ENCODE measurements at places on chromosomes 4 and X.
A peak's percentile ranks its signal among the peaks of the same experiment; 100 is the strongest.

GRCh38 chrX:71652405-71652804 is 14.9 kb upstream of the LOC101059915 start:
- peak; percentile 21 for DNase-seq

- no peak for DNase-seq
Measured at GRCh38 chrX:118345045-118345463, 852 bp upstream of the WDR44 start.

GRCh38 chr4:110411574-110412011 is 64.4 kb upstream of the ENPEP start:
- DNase-seq, result no peak

DNA sequence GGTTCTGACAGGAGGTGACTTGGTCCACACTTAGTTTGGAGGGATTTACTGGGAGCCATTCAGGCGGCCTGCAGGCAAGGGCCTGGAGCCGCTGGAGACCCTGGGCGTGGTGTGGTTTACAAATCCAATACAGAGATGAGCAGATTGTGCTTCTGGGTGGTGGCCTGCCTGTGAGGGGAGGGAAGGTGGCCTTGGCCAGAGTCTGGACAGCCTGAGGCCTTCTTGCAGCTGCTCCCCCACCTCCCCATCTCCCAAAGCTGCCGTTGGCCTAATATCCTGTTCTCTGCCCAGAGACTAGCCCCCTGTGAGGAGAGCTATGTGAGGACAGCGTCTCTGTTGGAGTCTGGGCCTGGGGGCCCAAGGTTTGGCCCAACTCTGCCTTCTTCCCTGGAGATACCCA is 163.9 kb upstream of the MAMLD1 start:
- no peak for DNase-seq

DNA sequence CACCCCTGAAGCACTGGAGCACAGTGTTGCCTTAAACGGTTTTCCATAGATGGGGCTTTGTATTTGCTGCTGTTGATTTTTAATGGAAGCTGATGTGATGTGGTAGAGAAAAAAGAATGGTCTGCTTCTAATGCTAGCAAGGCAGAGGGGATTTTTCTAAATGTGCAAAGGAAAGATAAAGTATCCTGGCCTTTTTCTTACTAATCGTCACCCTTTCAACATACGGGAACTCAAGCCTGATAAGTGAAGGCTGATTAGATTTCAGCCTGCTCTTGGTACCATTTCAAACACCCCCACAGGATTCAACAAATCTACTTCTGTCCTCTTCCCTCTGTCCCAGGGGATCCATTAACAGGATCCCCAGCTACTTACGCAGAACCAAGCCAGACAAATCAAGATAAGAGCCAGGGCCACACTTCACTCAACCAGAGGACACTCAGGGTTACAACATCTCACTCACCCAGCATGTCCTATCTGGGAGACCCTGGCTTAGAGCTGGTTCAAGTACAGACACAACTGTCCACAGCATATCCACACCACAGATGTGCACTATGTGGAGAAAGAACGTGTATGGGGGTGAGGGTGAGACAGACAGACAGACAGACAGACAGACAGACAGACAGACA is 180.0 kb downstream of the SH3KBP1 start:
- no peak for DNase-seq

DNA sequence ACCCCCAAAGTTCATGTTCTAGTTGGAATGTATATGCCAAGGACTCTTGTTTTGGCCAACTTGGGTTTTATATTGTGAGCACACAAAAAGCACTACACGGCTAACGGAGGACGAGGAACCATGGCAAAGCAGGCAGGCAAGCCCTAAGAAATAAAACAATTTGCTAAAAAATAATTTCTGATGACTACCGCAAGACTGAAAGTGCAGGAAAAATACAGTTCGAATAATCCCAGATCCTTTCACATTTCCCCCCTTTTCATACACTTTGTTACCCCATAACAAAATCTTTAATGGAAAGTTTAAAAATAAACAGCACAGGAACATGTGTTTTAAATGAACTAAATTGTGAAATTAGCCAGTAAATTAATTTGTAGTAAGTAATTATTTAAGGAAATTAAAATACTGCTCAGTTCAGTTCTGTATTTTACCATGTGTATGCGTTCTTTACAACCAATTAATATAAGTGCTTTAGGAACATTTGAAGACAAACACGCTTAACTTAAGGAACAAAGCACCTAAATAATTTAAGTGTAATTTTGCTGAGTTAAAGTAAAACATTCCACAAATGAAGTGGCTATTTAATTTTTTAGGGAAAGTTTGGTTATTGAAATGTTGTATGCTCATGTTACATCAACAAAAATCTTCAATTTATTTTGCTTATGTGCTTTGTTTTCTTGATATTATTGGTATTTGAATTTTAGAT is 12.4 kb upstream of the PITX2 start:
- no peak for DNase-seq

DNA sequence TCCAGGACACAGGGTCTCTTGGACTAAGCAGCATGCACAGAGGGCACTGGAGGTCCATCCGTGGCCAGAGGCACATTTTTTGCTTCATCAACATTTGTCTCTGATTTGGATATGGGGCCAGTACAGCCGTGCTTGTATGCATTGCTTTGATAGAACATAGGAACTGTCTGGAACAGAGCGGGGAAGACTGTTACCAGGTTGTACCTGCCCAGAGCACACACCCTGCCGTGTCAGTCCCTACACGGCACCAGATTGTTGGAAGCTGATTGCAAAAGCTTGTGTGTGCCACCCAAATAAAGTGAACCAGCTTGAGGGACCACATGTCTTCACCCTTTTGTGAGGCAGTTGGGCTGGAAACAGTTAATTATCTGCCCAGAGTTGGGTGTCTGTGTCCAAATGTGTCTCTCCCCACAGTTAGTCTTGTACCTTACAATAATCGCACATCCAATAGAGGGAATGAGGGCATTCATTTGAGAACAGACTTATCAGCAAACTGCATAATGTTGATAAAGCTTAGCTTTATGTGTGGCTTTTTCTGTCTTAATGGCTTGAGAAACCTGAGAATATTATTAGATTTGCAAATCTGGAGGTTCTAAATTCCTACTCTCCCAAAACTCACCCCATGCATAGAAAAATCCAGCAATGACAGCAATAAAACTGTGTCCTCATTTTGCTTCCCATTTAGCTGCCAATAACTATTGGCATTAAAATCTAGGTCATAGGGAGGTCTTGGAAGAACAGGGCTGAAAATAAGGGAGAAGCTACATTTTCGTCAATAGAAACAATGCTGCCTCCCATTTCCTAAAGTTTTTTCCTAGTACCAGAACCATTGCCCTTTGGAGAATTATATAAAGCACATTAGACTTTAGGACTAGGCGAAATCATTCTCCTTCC is 21.2 kb downstream of the KLF3 start:
- no peak for DNase-seq

- no peak for DNase-seq
Measured at GRCh38 chr4:538542-539142, 37.5 kb downstream of the TMEM271 start.

DNA sequence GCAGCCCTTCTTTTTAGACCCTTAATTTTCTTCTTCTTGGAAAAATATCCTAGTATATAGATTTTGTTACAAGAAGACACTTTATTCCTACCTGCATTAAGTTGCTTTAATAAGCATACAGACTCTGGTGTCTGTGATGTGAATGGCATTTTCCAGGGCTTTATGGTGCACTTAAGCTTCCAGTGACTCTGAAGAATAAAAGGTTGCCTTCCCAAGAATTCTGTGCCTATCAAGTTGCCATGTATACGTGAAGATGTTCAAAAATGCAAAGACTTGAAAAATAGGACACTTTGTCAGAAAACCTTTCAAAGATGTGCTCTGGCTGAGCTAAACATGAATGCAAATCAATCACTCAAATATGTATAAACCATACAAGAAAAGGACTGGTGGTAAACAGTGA is 110.9 kb downstream of the RS1 start:
- no peak for DNase-seq

DNA sequence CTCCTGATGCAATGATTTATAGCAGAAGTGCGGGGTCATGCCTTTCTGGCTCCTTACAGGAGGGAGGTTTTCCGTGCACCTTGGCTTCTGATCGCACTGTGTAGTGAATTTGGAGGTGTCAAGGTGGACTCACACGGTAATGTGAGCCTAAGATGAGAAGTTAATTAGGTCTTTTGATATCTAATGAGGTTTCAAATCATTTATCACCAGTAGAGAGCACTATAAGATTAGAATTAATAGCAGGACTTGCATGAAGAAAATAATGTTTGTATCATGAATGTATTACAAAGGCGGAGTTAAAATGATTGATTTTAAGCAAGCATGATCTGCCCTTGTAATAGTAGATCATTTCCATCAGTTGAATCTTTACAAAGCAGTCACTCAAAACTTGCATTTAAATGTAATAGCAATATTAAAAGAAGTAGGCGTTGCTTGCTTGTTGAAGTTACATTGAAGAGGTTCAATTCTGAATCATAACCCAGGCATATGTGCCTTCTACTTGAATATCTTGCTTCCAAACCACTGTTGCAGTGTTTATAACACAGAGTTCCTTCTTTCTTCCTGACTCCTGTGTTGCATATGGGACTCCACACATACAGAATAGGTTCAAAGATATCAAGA is 152.1 kb downstream of the FMR1NB start:
- no peak for DNase-seq

DNA sequence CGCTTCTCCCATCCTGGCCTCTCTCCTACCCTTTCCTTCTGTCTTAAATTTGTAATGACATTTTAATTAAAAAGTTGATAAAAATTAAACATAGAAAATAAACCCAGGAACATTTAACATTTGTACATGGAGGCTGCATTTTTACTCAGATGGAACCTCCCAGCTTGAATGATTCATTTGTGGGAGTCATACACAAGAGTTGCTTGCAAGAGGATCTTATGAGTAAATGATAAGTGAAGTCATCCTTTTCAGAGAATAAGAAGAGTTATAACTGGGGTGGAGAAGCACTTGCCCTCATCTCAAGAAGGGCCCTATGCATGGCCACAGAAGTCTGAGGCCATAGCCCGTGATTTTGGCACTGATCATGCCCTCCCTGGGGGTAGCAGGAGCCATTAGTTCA is 482.9 kb upstream of the BOD1L1 start:
- DNase-seq, result no peak

- DNase-seq, result no peak
Measured at GRCh38 chr4:110489901-110490508, 14.1 kb downstream of the ENPEP start.

- DNase-seq, result no peak
Measured at GRCh38 chr4:156538210-156538609, 433.4 kb downstream of the PDGFC start.

GRCh38 chrX:72312311-72312940 is 6.7 kb upstream of the CITED1 start:
- DNase-seq, result no peak

DNA sequence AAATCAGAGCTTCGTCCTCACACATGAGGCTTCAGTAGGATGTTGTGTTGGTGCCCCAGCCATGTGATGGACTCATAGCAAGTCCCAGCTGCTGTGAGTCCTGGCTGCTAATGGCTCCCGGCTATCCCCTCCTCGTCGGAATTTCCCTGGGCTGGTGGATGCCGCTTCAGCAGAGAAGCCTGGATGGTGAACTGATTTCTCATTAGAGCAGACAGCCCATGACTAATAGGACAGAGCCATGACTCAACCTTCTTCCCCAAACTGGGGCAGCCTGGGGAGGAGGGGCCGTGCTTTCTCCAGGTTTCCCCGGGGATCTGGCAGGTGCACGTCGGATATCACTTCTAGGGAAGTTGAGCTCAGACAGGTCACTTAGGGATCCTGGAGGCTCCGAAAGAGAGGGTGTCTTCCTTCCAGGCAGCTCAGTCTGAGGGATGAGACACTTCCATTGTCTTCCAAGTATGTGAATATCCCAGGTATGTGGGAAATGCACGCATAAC is 112.7 kb downstream of the ASMT start:
- no peak for DNase-seq

DNA sequence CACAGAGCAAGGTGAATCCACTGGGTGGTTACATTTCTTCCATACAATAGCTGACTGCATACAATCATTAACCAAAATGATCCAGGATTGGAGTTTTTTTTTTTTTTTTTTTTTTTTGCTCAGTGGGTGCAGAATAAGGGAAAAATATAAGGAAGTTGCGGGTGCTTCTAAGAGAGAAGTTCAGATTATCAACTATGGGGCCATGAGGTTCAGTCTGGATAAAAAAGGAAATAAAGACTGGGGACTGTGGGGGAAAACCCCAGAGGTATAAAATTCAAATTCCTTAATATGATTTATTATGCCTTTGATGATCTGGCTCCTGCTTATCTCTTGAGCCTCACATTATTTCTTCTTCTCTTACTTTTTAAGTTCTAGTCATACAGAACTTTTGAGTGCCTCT is 5.9 kb upstream of the EIF1AX start:
- DNase-seq, result no peak

GRCh38 chr4:5198656-5199541 is 147.6 kb downstream of the STK32B start:
- DNase-seq, result no peak

GRCh38 chr4:111992351-111993168 is 152.7 kb upstream of the FAM241A start:
- no peak for DNase-seq

GRCh38 chr4:108087293-108087967 is 81.3 kb downstream of the LEF1 start:
- DNase-seq, result no peak

- no peak for DNase-seq
Measured at GRCh38 chr4:94290245-94290644, 52.4 kb downstream of the HPGDS start.

DNA sequence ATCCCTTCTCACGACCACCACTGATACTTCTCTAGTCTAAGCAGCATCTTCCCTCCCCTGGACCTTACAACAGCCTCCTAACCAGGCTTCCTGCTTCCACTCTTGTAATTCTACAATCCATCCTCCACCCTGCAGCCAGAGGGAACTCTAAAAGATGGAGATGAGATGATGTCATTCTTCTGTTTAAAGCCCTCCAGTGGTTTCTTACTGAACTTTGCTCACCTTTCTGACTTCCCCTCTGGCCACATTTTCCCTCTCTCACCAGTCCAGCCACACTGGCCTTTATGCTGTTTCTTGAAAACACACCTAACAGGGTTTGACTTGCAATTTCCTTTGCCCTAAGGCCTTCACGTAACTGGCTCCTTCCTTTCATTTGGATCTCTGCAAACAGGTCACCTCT is 191.4 kb upstream of the NHS start:
- no peak for DNase-seq

GRCh38 chrX:78759081-78759480 is 11.6 kb downstream of the LPAR4 start:
- no peak for DNase-seq

Measured in activated naive CD4-positive, alpha-beta T cell (primary cell).